Cardiac septum (tissue), 1 donor: ENCODE measurements at places on chromosomes 2 and 18. TPM values are rescaled to one million over a fixed set of nuclear protein-coding genes. Genes with fewer than 3 reads are reported as not detected.

DNA sequence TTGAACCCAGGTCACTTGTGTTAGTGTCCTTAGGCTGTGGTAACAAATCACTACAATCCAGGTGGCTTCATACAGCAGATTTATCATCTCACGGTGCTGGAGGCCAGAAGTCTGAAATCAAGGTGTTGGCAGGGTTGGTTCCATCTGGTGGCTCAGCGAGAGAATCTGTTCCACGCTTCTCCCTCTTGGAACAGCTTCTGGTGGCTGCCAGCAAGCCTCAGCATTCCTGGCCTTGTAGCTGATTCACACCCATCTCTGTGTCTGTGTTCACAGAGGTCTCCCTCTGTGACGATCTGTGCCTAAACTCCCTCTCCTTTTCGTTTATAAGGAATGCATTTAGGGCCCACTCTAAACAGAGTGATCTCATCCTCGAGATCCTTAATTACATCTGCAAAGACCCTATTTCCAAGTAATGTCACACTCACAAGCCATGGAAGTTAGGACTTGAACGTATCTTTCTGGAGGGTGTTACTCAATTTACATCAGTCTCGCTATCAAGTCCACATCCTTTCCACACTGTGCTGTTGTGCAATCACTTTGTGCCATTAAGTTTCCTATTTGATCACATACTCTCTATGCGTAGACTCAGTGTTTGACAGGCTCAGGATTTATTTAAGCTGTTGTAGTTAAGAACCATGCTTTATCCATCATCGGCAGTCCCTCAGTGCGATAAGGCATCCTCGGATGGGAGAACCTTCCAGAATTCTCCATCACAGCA, 164.4 kb downstream of the SOCS6 start:
- DNase-seq: no peak

DNA sequence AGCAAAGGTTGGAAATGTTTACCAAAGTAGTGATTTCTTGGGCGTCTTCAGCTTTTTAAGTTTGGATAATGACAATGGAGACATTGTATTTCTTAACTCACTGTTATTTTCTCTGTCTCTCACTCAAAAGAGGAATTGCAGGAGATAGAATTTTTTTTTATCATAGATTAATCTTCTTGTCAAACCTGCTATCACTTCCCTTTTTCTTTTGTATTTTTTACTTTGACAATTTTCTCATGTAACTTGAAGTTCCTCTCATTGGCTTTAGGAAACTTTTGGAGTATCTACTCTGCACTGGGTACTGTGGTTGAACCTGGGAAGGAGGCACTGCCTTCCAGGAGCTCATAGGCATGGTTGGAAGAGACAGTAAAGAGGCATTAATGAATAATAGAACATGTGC, 489.1 kb downstream of the CNTNAP5 start:
- DNase-seq: no peak

DNA sequence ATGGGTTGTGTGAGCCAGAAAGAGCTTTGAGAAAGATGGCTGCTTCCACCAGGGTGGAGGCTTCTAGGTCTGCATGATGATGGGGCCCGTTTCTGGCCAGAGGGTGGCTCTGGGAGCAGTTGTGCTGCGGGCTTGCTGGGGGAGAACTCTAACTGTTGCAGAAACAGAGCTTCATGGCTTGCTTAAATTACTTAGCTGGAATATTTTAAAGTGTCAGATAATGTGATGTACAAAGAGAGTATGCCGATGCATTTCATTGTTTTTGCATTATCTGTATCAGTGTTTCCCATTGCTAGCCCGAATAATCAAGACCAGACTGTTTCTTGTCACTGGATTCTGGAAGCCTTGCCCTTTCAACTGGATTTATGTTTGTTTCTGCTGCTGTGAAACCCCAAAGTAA, 6.3 kb upstream of the DRC1 start:
- no peak for DNase-seq

DNA sequence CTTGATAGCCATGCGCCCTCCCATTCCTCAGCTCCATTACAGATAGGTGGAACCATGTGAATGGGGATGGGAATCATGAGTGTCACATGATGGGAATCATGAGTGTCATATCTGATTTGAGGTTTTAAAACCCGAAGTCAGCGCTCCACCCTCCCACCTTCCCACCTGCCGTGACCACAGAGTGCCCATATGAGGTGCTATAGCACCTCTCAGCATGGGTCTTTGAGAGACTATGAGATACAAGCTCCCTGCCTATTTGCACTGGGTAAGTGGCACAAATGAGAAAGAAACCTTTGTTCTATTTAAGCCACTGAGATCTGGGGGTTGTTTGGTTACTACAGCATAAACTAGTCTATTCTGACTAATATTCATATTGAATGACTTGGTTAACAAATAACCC, 78.5 kb upstream of the PTPRM start:
- no peak for DNase-seq

DNA sequence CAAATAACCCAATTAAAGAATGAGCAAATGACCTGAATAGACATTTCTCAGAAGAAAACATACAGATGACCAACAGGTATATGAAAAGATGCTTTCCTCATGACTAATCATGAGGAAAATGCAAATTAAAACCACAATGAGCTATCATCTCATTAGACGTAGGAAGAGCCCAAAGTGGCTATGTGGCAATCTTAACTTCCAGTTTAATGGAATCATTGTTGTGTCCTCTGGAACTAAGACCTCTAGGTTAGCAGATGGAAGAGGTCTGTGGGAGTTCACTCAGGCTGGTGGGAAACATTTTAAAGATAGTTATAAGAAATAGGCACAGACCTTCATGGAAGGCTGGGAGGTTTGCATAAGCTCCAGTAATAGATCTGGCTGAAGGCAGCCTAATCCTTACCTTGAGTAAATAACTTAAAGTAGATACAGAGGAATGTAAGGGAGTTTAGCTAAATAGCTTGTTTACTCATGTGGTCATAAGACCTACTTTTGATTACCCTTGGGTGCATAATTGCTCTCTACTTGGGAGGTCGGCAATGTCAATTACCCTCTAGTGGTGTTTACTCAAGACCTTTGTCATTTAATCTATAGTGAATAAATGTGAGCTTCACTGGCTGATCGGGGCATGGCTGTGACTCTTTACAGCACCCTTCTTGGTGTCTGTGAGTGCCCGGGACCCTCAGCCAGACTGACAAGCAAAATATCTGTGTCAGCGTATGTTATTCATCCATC, 119.0 kb downstream of the GULP1 start:
- no peak for DNase-seq

DNA sequence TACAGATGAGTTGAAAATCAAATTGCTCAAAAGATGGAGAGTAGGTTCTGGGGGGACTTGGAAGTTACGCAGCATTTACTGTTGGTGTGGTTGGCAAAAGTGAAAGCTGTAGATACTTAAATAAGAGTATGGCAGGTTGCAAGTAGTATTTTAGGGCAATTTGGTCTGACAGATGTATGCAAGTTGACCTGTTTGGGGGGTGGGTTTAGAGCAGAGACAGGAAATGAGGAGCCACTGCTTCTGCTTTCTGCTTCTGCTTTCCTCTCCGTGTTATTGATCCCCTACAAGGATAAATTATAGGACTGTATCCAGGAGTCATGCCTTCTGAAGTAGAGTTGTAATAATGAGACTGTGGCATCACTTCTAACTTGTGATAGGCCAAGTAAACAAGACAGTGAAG, 71.2 kb downstream of the EPAS1 start:
- DNase-seq: no peak

DNA sequence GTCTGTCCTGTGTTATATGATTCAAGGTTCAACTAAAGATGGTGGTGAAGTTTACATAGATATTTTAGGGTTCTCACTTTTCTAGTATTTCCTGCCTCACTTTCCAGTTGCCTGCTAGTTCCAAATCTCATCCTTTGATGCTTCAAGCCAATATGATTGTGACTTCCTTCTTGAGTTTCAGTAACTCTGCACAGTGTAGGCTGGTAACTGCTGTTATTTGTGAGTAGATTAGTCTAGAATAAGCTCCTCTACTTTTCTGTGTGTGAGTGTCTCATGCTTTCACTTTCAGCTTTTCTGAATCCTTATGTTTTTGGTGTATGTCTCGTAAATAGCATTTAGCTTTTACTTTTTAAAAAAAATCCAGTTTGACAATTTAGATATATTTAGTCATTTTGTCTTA, 42.6 kb downstream of the GALNT1 start:
- DNase-seq: no peak

DNA sequence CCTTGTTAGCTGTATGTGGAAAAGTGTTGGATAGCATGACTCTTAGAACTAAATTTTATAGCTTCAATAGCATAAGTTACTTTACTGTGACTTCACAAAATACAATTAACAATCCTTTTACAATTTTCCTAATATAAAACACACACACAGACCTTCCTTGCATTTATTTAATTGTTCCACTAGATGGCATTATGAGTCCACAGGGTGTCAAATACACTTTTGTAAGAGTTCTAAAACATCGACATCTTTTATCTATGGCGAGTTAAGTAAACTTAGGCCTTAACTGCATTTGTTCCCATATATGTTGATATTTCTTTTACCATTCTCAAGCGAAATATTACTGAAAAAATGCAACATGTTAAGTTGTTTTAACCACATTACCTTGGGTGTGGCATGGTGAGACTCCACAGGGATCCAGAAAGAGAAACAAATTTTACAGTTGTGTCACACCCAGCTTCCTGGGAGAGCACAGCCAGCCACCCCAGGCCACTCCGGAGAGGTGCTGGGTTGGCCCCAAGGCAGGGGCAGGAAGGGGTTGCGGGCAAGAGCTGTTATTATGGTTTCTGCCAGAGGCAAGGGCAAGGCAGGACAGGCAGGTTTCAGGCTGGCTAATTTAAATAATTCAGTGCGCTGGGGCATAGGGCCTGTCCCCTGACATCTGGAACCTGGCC, 312.4 kb upstream of the MC4R start:
- no peak for DNase-seq

DNA sequence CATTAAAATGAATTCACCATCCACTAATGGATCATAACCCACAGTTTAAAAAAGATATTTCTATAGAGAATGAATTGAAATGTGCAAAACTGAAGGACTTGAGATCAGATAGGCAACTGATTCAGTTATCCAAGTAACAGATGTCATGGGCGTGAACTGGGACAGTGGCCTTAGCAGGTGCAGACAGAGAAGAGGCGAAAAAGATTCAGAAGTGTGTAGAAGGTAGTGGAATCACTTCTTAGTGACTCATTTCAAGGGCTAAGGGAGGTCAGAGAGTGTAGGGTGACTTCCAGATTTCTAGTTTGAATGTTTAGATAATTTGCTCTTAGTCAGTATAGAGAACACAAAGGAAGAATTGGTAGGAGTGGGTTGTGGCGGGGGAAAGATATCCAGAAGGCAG, 79.7 kb downstream of the EHBP1 start:
- DNase-seq: no peak

DNA sequence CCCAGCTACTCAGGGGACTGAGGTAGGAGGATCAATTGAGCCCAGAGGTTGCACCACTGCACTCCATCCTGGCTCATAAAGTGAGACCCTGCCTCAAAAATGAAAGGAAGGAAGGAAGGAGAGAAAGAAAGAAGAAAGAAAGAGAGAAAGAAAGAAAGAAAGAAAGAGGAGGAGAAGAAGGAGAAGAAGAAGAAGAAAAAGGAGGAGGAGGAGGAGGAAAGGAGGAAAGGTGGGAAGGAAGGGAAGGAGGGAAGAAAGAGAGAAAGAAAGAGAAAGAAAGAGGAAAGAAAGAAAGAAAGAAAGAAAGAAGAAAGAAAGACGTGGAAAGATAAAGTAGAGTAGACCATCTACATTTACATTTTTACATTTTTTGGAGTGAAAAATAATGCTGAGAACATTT, 39.8 kb downstream of the FAM124B start:
- no peak for DNase-seq

DNA sequence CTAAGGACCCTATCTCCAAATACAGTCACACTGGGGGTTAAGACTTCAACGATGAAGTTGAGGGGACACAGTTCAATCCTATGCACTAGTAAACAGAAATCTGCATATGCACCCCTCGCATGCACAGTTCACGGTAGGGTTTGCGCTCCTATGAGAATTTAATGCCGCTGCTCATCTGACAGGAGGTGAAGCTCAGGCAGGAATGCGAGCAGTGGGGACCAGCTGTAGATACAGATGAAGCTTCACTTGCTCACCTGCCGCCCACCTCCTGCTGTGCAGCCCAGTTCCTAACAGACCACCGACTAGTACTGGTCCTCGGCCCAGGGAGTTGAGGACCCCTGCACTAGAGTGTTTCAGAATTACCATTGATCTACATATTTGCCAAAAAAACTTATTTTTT, 40.0 kb upstream of the FAHD2A start:
- no peak for DNase-seq

GRCh38 chr2:2793925-2794560, 463.0 kb upstream of the MYT1L start:
- DNase-seq: no peak

DNA sequence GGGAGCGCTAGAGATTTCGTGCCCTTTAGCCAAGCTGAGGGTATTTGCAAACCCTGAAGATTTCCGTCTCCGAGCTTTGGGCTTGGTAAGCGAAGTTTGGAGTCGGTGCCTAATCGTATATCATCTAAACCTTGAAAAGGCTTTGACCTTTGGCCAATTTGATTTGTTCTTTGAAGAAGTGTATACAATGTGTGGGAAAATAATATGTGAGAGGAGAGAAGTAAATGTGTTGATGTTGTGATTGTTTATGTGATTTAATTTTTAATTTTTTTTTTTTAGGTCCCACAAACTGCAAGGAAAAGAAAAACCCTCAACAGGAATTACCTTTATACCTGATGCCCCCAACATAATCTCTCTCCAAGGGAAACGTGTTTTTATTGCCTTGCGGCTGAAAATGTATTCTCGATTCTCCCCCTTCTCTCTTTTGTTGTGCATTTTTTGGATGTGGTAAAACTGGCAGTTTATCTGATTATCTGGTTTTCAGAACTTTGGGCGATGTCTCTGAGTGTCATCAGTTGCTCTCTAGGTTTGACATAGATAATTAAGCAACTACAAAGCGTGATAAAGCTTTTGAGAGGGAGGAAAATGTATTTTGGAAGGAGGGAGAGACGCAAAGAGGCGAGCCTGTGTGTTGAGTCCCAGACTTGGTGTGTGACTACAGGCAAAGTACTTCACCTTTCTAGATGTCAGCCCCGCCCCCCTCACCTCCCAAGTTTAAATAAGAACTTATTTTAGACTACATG, 912 bp upstream of the FBXO11 start:
- DNase-seq: no peak

TUBB6 gene
- 155 TPM for total RNA-seq

C2orf72 gene
- total RNA-seq: 0.08 TPM

LRRTM4 gene
- total RNA-seq: 1.3 TPM

PFN4 gene
- total RNA-seq: 1.0 TPM

AGXT gene
- total RNA-seq: not detected

UPP2 gene
- total RNA-seq: not detected

NEURL3 gene
- total RNA-seq: not detected

DSG2 gene
- 34.4 TPM for total RNA-seq

SLC30A3 gene
- 10.2 TPM for total RNA-seq

CD302 gene
- 10.8 TPM for total RNA-seq

DHRS9 gene
- total RNA-seq: 9.8 TPM

REG3A gene
- total RNA-seq: not detected
